ENCODE measurements at places on chromosomes 2 and 18.
A peak's percentile ranks its signal among the peaks of the same experiment; 100 is the strongest.

GRCh38 chr2:71618327-71619113 is 165.2 kb downstream of the DYSF start:
- DNase-seq: no peak

DNA sequence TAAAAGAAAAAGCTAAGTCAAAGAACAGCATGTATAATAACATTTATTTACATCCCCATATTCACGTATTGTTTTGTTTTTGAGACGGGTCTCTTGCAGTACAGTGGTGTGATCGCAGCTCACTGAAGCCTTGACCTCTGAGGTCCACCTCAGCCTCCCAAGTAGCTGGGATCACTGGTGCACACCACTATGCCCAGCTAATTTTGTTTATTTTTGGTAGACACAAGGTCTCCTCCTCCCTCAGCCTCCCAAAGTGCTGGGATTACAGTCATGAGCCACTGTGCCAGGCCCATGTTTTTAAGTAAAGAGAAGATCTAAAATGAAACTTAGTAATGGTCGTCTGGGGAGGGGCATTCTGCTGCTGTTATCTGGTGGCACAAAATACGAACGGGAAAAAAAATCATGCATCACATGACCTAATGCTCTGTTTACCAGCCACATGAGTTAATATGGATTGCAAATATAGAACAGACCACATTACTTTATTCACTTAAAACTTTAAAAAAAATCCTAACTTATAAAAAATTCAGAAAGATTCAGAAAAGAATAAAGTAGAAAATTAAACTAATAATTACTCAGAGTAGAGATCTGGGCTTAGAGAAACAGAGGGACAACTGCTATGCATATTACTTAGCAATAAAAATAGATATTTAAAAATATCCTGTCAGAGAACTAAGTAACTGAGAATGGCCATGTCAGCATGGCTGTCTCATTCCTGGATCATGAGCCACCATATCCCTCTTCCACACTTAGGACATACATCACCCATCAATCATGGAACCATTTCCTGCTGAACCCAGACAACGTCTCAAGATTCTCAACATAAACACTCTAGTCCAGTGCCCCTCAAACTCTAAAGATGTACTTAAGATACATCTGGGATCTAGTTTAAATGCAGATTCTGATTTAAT is 7.3 kb downstream of the MMADHC start:
- no peak for DNase-seq

- peak; percentile 62 for DNase-seq
These were observed at the start of gene SESTD1 for GRCh38 chr2:179264368-179265081. Gene SESTD1 (minus strand): TSS chr2:179264832. CDS start chr2:179191841, 72,991 bp downstream.

DNA sequence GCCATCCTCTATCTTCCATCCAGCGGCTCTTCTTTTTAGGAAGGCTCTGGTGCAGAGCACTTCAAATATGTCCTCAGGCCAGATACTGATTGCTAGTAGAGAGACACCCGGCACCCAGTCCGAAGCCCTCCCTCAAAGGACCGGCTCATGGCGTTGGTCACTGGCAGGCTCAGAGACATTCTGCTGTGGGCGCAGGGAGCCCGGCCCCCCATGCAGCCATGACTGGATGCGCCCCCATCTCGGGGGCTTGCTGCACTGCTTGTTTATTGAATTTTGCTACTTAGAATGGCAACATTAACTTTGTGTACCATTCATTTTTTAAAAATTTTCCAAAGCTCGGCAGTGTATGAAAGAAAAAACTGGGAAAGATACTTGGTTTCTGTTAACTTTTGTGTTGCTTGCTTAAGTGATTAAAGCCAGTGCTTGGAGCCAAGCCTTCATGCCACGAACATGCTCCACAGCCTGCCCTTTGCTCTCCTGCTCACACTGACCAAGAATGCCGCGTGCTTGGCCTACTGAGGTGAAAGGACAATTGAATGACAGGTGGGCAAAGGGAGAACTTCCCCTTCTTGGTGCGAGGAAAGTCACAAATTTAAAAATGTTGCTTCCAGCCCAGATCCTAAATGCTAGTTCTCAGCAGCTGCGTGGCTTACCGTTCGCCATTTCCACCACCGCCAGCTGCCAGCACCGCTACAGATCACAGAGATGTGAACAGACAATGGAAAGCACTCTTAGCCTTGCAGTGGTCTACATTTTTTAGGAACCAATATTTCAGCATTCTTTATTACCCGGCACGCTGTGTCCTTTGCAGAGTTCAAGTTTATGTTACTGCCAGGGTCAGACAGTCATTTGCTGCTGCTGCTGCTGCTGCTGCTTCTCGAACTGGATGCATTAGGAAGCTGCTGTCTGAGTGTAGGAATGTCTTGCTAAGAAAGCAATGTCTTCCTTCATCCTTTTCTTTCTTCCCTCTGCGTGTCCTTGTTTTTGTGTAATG is 76.7 kb downstream of the FAM210A start:
- DNase-seq: no peak

GRCh38 chr2:229154381-229154780 is 116.7 kb downstream of the PID1 start:
- no peak for DNase-seq

DNA sequence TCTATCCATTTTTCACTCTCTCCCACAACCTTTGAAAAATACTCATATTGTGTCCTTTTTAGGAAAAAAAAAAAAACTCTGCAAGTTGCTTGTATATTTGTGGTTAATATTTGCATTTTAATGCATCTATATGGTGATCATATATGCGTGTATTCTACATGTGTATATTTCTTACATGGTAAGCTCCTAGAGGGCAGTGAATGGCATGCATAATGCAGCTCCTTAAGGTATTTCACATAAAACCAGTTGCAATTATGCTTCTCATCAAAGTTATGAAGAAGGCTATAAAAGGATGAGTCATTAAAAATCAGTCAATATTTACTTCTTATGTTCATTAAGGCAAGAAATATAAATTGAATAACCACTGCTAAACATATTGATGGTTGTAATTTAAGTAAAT is 100.8 kb downstream of the LRP1B start:
- DNase-seq: no peak

- no peak for DNase-seq
These were observed 53.4 kb downstream of the LPIN1 start for GRCh38 chr2:11799826-11800225.

DNA sequence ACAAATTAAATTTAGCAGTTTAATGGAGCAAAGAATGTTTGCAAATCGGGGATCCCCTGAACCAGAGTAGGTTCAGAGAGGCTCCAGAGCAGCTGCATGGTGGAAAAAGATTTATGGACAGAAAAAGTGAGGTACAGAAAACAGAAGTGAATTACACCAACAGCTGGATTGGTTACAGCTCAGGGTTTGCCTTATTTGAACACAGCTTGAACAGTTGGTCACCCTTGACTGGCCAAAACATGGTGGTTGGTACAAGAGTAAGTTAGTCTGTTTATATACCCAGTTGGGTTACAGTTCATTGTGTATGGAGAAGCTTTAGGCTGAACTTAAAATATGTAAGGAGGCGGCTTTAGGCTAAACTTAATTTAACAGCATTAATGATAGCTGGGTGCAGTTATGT is 5.4 kb upstream of the CDCA7 start:
- DNase-seq: no peak

- DNase-seq: peak; percentile 34
These were observed 75.7 kb downstream of the PIK3C3 start for GRCh38 chr18:42030586-42031182.

DNA sequence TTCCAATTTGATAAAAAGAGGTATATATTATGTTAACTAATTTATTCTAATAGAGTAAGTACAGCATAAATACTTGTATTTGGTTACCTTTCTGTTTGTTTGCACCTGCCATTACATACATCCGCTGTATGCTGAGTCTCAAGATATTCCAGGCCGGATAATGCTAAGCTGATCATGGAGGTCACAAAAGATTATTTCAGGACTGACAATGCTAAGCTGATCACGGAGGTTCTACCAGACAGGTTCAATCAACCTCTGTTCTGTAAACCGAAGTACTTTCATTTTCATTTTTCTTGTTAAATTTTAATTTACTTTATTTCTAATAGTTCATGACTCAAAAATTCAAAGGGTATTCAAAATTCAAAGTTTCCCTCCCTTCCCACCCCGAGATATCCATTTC is 31.1 kb downstream of the PNO1 start:
- no peak for DNase-seq

DNA sequence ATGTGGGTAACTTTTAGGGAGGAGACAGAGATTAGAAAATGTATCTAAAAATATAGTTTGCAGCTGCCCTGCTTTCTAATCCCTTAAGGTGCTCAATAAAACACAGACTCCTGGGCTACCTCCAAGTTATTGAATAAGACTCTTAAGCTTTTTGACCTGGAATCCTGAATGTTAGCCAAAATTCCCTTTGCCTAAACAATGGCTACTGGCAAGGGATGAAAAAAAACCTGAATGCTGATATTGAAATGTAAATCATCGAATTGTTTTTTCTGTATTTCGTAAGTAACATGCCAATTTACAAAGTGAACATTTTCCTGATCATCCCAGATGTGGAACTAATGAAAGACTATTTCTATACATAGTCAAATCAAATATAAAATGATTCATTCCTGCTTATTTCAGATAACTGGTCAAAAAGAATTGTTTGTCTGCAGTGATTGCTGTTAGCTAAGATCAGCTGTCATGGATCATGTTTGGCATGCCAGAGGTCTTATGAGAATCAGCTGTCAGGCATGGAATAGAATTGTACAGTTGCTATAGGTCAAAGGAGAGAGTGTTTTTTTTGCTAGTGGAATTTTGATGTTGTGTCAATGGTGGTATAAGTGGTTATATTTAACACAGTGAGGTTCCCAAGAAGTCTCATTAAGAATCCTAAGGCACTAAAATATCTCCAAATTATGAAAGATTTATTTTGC is 363.6 kb upstream of the CWC22 start:
- no peak for DNase-seq

DNA sequence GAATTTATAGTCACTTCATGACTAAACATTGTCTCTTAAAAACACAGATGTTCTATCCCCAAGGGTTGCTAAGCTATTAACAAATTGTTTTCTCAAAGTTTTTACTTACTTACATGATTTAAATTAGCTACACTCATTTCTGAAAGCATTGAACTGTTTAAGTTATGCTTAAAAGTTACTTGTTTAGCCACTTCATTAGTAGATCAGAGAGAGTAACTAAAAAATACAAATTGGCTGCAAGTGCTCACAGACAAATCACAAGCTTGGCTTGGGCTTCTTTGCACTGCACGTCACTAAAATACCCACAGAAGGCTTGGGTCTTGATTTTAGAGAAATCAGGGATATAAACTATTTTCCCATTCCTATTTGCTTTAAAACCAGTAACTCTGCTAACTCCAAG is 114.1 kb upstream of the SMAD7 start:
- no peak for DNase-seq

DNA sequence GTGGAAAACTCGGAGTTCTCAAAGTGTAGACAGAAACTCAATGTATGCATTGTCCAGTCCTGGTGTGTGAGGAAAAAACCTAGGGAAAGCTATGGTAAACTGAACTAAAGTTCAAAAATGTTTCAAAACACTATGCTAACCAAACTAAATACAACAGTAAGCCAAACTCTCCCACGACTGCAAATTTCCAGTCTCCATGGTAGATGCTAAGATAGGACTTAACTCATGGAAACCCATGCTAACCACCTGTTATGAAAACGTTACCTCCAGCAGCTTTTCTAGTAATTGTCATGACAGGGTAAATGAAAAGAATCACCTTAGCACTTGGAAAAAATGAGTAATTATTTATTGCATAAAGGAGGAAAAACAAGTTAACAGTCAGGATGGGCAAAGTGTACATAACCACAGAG is 135.7 kb upstream of the EPC2 start:
- DNase-seq: no peak

GRCh38 chr2:218812861-218813260 is 18.7 kb downstream of the PRKAG3 start:
- no peak for DNase-seq

- peak; percentile 8 for DNase-seq
These were observed 894 bp downstream of the SMAD7 start for GRCh38 chr18:48949606-48950535.

DNA sequence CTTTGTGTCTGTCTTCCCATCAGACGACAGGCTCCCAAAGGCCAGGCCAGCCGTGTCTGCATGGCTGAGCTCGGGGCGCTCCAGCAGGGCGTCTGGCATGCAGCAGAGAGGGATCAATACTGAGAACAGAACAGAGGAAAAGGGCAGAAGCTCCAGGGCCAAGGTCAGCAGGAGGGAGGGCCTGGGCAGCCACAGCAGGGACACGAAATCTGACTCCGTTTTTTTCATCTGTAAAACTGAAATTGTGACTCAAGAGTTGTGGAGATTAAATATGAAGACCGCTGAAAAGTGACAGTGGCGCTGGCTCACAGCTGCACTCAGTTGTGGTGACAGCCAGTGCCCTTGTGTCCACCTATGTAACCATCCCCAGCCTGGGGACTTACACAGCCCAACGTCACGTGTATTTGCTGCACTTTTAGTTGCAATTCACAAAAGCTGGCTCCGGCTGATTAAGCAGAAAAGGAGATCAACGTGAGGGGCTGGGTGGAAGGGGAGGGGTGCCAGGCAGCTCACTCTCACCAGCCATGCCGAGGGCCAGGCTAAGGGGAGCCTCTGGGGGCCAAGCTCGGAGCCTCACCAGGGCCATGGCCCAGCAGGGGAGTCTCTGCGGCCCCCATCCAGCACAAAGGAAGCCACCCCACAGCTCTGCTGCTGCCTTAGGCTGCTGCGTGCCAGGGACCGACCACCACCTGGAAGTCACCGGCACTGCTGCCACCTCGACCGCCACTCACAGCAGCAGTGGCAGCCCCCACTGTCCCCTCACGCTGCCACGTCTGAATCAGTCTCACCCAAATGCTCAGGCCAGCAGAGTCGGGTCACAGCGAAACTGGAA is 74.7 kb downstream of the EIPR1 start:
- no peak for DNase-seq

Measured in Kasumi-1 (cell line).